ENCODE measurements at places on chromosomes 3 and 15.

- no peak overlapping the region for H3K27ac ChIP-seq
- no peaks in the 10 kb centered on the region for H3K36me3 ChIP-seq
- no peak for DNase-seq
- no peak overlapping the region for H3K4me3 ChIP-seq
- H3K4me1 ChIP-seq, result peaks cover 9% of the 10 kb centered on the region
- peaks cover 37% of the 10 kb centered on the region for H3K27me3 ChIP-seq
Observed at GRCh38 chr3:41164777-41165176, 34.5 kb upstream of the CTNNB1 start.

GRCh38 chr3:31929826-31930502, 51.1 kb downstream of the OSBPL10 start:
- DNase-seq, result no peak
- peaks cover 10% of the 10 kb centered on the region for H3K27me3 ChIP-seq
- H3K4me1 ChIP-seq, result no peaks in the 10 kb centered on the region
- H3K4me3 ChIP-seq, result no peak overlapping the region
- H3K36me3 ChIP-seq, result no peaks in the 10 kb centered on the region
- H3K27ac ChIP-seq, result no peak overlapping the region

DNA sequence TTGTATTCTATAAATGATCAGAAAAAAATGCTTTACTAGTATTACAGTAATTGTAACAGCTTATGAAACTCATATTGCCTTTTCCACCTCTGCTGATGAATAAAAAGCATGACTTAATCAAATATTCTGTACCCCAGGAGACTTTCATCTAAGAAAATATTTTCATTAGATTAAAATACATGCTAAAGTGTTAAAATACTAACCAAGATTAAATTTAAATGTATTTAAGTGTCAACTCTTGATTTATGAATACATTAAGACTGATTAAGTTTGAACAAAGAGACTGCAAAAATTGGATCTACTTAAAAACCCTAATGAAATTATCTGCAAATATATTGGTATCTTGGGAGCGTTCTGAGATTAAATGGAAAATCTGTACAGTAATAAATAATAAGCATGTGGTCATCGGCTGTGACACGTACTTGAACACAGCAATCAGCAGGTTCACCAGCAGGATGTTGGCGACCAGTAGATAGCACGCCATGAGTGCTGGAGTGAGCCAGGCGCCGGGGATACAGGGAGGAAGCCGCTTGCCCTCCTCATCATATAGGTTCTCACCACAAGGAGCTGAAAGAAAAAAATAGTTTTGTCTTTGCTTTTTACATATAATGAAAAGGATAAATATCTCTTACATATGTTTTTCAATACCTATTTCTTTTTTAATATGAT, 36.6 kb upstream of the MTMR10 start:
- no peaks in the 10 kb centered on the region for H3K4me1 ChIP-seq
- H3K4me3 ChIP-seq, result no peak overlapping the region
- H3K27ac ChIP-seq, result no peak overlapping the region

DNA sequence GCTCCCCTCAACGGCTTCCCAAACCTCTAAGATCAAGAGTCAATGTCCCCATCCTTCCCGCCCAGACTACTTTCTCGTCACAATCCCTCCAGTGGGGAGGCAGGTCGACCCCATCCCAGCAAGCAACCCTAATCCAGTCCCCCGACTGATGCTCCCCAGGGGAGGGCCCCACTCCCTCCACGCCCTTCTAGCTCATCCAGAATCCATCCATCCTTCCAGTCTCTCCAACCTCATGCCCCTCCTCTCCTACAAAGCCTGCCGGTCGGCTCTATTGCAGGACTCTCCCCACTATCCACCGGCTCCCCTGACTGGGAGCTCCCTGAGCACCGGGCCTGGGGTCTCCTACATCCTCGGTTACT, 1.3 kb downstream of the ADAMTS7 start:
- H3K4me1 ChIP-seq, result peaks cover 11% of the 10 kb centered on the region
- no peak overlapping the region for H3K27ac ChIP-seq
- H3K36me3 ChIP-seq, result peaks cover 4% of the 10 kb centered on the region
- DNase-seq, result no peak

GRCh38 chr3:132283440-132283839, 33.8 kb upstream of the ACP3 start:
- H3K27ac ChIP-seq, result no peak overlapping the region
- H3K4me1 ChIP-seq, result no peaks in the 10 kb centered on the region
- DNase-seq, result no peak
- no peaks in the 10 kb centered on the region for H3K36me3 ChIP-seq
- no peak overlapping the region for H3K4me3 ChIP-seq

GRCh38 chr3:59121346-59122144, 71.7 kb upstream of the CFAP20DC start:
- no peak for DNase-seq
- no peaks in the 10 kb centered on the region for H3K36me3 ChIP-seq
- H3K4me3 ChIP-seq, result no peak overlapping the region
- H3K27me3 ChIP-seq, result peaks cover 13% of the 10 kb centered on the region
- H3K4me1 ChIP-seq, result no peaks in the 10 kb centered on the region
- H3K27ac ChIP-seq, result no peak overlapping the region

DNA sequence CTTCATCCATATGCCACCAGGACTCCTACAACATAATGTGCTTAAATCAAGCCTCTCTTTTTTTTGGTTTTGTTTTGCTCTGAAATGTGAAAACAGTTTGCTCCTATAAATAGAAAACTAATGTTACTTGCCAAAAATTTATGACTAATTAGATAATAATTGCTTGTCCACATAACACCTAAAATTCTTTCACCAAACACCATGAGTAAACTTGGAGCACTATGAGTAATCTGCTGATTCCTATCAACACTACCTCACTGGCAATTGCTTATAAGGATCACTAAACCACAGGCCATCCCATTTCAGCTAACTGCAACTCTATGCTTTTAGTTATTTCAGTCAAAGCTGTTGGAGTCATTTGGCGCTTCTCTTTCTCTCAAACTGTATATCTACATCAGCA, 252.7 kb downstream of the EPHA3 start:
- no peak for DNase-seq
- H3K36me3 ChIP-seq, result no peaks in the 10 kb centered on the region
- no peak overlapping the region for H3K27ac ChIP-seq
- H3K4me3 ChIP-seq, result no peak overlapping the region
- no peaks in the 10 kb centered on the region for H3K27me3 ChIP-seq

DNA sequence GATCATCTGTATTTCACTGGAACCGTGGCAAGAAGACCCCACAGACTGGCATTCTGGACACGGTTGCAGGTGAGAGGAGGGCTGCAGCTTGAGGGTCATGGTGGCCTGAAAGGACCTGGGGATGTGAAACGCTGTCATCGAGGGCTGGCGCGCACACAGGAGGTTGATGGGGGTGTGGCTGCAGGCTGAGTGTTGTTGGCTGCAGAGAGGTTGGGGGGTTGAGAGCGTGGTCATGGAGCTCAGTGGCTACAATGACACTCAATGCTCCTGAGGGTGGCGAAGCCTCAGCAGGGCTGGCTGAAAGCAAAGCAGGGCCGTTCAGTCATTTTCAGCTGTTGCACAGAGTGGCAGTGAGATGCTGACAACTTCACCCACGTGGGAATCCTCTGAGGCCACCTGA, 21.0 kb downstream of the CPN2 start:
- no peaks in the 10 kb centered on the region for H3K4me1 ChIP-seq
- H3K27me3 ChIP-seq, result peaks cover 30% of the 10 kb centered on the region
- no peak for DNase-seq
- no peak overlapping the region for H3K4me3 ChIP-seq
- peaks cover 6% of the 10 kb centered on the region for H3K36me3 ChIP-seq
